ENCODE measurements at places on chromosomes 5 and 9. TPM values are rescaled to one million over a fixed set of nuclear protein-coding genes. Genes with fewer than 3 reads are reported as not detected.
A peak's percentile ranks its signal among the peaks of the same experiment; 100 is the strongest.

LTC4S gene
- total RNA-seq, result 8.9 TPM

TPPP gene
- total RNA-seq, result 7.8 TPM

NSUN2 gene
- 100 TPM for total RNA-seq

PDZD2 gene
- total RNA-seq, result 66.4 TPM

ZBTB26 gene
- 3.1 TPM for total RNA-seq

SLC6A7 gene
- not detected for total RNA-seq

DNA sequence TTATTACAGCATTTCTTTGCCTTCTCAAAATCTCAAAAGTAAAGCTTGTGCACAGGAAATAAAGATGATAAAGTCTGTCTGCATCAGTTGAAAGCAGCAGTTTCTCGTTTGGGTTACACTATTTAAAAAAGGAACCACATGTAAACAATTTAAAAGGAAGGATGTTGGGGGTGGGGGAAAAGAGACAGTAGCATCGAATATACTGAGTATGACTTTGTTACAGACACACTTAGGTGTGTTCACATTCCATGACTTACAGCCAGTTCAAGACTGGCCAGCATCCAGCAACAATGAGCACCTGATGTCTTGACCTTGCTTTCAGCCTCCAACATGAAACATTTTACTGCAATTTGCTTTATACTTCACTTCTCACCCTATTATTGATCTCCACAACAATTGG, 8.7 kb downstream of the GAPT start:
- DNase-seq, result no peak

GRCh38 chr5:86679949-86680348, 62.2 kb downstream of the COX7C start:
- DNase-seq, result no peak

DNA sequence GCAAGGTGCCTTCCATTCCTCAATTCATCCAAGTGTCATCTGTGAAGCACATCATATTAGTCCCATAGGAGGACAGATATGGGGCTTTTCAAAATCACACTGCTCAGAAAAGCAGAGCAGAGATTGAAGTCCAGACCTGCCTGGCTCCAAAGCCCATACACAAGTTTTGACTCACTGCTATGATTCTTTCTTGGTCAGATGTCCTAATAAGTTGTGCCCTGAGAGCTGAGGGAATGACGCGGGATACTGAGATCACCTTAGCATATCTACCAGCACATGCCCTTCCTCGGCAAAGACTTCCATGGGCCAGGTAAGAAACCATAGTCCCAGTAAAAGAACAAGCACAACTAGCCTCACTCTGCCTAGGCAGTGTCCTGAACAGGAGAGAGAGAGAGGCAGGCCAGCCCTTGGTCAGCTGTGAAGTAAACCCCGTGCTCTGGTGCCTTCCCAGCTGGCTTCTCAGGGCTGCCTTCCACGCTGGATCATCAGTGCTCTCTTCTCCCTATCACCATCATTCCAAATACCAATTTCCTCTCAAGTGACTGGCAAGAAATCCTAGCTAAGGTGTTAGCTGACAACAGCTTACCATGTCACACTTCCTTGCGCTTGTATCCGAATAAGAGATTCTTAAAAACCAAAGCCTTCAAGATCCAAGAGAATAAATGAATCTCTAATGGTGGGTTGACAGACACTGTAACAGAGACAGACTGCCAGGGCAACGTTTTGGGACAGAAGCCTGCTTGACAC, 73.2 kb downstream of the SIL1 start:
- DNase-seq, result no peak

DNA sequence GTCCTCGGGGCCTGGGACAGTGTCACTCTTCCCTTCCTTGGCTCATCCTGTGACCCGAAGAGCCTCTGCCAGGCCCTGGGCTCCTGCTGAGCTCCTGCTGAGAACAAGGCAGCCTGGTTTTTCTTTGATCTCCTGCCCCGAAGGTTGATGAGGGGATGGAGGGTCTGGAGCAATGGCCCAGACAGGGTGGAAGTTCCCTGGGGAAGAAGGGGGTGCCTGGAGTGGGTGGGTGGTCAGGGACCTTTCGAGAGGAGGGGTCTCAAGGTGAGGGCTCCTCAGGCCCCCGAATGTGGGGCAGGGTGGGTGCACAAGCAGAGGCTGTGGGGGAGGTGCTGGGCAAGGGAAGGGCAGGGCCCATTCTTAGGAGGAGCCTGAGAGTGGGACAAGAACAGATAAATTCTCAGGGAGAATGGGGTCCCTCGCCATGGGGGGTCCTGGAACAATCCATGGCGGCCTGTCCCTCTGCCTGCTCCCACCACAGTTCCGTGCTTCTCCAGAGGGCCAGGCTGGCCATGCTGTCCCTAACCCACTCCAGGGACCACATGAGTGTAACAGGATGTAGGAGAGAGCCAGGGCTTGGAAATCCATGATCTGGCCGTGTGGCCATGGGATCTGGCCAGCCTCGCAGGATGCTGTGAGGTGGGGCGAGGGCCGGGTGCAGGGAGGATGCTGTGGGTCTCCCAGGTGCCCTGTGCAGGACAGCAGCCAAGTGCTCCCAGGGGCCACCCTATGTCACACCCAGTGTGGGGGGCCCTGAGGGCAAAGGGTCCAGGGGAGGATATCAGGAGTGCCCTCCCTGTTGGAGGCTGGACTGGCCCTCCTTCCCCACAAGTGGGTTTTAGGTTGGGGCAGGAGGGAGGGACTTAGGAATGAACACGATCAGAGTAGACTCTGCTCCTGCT, 128.5 kb upstream of the LPCAT1 start:
- no peak for DNase-seq

DNA sequence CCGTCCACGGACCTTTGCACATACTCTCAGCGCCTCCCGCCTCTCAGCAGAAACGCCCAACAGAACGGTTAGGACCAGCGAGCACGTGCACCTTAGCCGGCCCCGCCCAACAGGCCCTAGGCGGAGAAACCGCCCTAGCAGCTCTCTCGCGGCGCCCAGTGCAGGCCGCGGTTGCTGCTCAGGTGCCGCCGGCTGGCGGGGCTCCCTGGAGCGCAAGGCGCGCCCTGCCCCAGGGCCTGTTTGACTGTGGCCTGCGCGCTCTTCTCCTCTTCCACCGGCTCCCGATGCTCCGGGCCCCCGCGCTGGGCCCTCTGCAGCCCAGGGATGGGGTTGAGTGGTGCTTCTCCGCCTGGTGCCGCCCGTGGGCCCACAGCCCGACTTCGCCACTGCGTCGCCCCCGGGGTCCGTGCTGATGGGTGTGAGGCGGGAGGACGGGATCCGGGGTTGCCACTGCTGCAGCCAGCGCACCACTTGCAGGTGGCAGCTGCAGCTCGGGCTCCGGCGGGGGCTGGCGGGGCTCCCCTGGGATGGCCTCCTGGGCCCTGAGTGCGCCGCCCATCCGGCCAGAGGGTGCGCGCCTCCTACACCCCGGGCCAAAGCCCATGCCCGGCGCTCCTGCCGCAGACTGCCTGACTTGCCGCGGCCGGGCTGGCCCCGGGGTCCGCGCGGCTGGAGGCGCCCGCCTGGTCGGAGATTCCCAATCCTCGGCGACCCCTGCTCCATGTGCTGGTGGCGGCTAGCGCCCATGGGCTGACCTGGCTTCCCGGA, 1889.4 kb upstream of the CDH9 start:
- no peak for DNase-seq

DNA sequence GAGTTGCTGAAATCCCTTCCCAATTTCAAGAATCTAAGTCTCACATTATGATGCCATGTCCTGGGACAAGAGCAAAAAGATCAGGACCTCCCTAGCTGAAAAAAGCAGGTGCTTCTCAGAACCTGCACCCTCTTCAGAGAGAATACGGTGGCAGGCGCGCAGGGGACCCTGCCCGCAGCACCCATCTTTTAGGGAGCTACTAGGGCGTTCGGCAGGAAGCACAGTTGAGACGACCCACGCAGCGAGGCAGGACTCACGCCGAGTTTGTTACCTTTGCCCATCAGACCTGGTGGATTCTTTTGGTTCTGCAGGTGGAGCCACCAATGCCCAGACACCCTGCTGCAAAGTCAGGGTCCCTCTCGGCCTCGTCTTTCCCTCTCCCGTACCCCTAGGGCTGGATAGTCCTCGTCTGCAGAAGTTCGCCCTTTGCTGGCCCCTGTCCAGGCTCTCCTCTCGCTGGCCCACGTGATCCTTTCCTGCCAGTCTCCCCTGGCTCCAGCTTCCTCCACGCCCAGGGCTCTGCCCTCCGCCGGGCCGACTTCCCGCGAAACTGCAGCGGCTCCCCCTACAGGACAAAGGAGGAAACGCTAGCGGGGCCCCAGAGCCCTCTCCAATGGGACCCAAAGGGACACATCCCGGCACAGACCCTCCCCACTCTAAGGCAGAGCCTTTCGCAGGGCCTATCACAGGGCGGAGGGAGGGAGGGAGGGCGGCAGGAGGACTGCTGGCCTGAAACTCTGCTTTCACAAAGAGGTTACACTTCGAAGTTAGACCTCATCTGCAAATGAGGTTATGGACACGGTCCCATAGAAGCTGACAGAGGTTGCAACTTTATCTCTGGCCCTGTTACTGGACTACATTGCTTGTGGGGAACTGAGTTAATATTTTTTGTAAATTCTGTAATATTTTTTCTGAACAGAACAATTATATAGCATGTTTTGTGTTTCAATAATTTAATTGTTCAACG, 28.8 kb downstream of the TMEM174 start:
- peak; percentile 27 for DNase-seq

DNA sequence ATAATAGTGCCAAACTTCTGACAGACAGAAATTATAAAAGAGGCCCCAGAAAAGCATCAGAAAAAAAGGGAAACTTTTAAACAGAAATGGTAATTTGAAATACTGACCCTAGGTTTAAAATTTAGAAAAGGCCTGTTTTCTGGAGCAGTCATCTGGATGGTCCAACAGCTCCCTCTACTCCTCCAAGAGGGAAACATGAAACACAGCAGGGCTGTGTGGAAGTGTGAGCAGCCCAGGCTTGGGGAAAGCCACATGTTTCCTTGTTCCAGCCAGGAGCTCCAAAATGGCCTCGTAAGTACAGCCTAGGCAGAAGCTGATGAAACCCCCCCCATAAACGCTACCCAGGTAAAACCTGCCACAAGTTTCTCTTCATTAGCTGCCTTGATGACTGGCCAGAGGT, 499.3 kb upstream of the ADAMTS16 start:
- DNase-seq, result no peak

GRCh38 chr9:82209797-82210470, 221.4 kb downstream of the SPATA31D1 start:
- no peak for DNase-seq

GRCh38 chr5:114858665-114859437, 310.9 kb downstream of the TRIM36 start:
- no peak for DNase-seq

DNA sequence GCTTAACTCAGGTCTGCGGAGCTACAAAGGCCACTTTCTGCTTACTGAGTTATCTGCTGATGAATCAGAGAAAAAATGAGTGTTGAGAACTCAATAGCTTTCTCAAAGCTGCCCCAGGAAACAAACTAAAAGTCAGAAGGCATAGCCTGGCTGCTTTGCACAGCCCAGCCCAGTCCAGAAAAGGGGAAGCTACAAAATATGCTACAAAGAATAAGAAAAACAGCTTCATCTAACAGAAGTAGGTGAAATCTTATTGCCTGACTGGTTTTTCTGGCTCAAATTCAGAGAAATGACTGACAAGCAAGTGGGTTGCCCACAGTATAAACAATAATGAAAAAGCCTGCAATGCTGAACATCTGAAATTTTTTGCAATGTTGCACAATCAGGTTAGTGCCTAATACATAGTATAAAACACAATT, 156.2 kb downstream of the PPP2R2B start:
- no peak for DNase-seq

- DNase-seq, result no peak
These were observed 174.7 kb upstream of the PPP1R26 start for GRCh38 chr9:135304886-135305285.

DNA sequence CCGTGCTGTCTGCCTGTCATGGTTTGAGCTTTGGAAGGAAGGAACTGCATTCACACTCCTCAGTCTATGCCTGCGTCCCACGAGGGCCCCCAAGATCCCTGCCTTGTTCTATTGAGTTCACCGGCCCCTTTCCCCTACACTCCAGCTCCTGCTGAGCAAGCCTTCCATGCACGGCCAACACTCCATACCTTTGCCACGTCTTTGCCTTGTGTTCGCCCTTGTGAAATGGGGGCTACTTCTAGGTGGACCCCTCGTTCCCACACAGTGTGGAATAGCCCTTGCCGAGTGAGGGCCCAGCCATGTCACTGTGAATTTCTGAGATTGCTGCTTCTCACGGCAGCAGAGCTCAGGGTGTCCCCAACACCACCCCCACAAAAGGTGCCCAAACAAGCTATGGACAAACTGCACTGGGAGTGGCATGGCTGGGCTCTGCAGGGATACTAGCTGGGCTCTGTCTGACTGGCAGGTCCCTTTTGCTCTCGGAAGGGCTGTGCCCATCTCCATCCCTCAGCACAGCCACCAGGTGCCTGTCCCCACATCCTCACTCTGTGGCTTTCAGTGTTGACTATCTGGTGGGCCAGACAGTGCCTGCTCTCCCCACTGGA, 67.9 kb upstream of the ADAMTS2 start:
- DNase-seq, result no peak

- no peak for DNase-seq
These were observed 264.4 kb upstream of the GAS1 start for GRCh38 chr9:87211669-87212068.

DNA sequence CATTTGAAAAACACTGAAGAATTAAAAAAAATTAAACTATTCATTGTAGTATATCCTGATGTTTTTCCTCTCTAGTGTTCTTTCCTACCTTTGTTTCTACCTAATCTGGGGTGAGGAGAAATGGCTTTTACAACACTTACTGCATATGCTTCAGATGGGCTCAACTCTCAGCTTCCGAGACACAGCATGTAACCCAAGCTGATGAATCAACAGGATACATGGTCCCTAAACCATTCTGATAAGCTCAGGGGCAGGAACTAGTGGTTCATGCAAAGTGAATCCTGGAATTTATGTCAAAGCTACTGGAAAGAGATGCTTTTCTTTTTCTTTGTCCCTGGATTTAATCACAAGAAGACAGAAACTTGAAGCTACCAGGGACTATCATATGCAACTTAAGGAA, 672.5 kb upstream of the RORB start:
- no peak for DNase-seq

GRCh38 chr5:45402804-45403455, 293.2 kb downstream of the HCN1 start:
- DNase-seq, result no peak

DNA sequence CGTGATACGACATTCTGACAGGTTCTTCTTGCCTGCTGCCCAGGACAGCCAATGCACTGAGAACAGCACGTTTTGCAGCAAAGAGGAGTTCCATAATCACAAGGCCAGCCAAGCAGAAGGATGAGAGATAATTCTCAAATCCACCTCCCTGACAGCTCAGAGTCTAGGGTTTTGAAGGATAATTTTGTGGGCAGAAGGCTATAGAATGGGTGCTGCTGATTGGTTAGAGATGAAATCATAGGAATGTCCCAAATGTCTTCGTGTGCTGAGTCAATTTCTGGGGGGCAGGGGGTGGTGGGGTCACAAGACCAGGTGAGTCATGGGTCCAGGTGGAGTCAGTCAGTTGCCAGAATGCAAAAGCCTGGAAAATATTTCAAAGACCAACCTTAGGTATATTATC, 175.5 kb upstream of the SLC30A5 start:
- no peak for DNase-seq

Measured in omental fat pad (tissue), 4 donors.